NCI-H1436 (cell line): ENCODE measurements at places on chromosomes 5 and 9.
A peak's percentile ranks its signal among the peaks of the same experiment; 100 is the strongest.

- DNase-seq: no peak
Observed at GRCh38 chr5:177523711-177524538, 7.2 kb upstream of the DDX41 start.

GRCh38 chr9:137679249-137679648, 60.4 kb downstream of the EHMT1 start:
- DNase-seq: no peak

DNA sequence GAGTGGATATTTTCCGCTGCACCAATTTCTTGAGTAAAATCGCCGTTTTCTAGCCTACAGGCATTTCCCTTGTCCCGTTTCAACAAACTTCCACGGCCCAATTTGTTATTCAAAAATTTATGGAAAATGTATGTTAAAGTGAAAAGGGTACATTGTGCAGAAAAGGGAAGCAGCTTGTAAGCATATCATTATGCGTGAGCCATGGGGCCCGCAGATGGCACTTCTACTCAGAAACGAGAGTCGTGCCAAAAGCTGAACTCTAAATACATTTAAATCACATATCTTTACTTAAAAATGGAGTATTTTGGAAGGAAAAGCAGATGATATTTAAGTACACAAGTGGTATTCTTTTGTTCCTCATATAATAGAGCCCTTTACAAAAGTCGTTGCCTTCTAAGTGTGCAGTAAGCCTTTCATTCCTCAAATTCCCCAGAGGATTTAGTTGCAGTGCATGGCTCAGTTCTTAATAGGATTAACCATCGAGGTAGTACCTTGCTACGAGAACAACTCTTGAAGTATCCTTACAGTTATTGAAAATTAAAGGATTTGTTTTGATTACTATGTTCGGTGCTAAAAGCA, 1227.2 kb upstream of the WWC1 start:
- no peak for DNase-seq

DNA sequence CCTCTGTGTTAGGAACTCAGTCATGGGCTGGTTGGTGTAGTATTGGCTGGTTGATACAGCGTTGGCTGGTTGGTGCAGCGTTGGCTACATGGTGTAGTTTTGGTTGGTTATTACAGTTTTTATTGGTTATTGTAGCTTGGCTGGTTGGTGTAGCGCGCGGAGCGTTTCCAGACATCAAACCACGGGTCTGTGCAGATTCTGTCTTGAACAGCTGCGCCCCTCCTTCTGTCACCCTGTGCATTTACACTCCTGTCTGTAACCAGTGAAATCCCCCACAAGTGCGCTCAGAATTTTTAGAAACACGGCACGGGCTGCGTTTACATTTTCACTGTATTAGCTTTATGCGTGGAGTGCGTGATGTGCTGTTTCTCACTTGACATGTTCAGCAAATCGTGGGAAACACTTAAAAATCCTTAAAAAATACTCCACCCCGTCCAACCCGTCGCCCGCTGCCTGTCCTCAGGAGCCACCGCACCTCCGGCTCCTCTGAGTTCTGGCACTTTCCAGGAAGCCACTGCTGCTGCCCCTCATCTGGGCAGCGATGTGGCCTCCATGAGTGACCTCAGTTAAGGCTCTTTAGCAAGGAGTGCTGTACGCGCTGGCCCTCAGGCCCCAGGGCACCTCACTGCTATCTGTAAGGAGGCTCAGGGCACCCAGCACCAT, 20.8 kb downstream of the NKD2 start:
- no peak for DNase-seq

DNA sequence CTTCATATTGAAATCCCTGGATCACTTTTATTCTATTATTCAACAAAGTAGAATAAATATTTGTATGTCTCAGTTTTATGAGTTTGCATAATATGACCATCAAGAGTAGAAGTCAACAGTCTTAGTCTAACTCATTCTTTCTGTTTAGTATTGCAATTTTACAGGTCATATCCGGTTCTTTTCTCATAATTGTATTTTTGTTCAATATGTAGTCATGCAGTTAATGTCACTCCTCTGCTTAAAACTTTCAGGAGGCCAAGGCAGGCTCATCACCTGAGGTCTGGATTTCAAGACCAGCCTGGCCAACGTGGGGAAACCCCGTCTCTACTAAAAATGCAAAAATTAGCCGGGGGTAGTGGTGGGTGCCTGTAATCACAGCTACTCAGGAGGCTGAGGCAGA, 148.4 kb upstream of the TRPM3 start:
- no peak for DNase-seq

GRCh38 chr9:83469722-83470121, 68.5 kb downstream of the FRMD3 start:
- no peak for DNase-seq

GRCh38 chr5:82793808-82794419, 283.3 kb downstream of the TMEM167A start:
- DNase-seq: no peak

DNA sequence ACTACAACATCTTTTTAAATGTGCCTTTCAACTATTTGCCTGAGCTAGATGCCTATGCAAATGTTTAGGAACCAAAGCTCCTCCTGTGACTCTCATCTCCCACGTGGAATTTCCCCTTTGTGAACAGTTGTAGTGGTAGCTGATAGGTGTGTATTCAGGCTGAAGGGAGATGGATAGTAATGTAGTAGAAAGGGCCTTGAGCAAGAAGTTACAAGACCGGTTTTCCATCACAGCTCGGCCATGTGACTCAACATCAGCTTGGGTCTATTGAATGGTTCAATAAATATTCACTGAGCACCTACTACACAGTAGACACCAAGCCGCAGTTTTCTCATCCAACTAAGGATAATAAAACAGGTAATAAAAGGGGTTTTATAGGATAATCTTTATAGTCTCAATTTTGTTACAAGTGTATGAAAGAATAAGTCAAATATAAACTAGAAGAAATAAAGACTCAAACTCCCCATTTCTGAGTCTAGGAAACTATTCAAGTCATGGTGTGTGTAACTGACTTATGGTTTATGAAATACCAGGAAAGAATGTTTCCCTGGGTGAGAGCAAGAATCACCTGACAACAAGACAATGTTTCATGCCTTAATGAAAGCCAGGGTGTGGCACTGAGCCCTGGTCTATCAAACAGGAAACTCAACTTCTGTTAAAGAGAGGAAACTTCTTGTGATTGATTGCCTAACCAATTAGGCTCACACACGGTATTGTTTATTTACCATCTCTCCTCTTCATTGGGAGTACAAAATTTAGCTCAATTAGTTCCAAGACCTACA, 187.1 kb upstream of the SPEF2 start:
- DNase-seq: no peak

GRCh38 chr5:52893105-52893504, 96.0 kb upstream of the ITGA2 start:
- no peak for DNase-seq

DNA sequence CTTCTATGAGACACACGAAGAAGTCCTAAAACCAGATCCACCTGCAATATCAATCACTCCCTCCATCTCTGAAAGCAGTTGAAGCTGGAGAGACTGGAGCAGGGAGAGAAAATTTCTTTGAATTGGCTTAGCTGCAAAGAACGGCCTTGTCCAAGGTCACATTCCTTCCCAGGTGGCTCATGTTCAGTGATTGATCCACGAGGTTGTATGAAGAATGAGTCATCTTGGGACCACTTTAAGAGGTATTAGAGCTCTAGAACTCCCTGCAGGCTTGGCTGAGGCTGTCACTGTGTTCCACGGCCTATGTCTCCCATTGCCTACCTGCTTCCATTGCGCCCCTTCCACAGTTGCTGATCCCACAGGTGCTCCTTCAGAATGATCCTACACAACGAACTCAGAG, 68.2 kb downstream of the HMHB1 start:
- DNase-seq: no peak

- DNase-seq: no peak
Observed at GRCh38 chr9:82124090-82124489, 135.5 kb downstream of the SPATA31D1 start.

DNA sequence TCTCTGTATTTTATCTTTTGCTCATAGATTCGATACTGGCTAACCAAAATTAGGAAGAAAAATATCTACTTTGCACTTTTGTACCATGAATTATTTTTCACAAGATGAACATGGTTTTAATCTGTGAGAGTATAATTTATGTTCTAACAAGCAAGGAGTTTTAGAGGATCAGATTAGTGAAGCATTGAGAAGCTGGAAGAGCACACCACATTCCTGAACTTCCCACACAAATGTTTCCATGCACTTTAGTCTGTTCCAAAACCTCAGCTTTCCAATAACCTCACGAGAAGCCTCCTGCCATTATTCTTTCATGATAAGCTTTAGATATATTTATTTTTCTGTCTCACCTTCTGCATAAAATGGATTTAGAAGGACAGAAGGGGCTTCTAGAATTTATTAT, 98.7 kb upstream of the MPDZ start:
- DNase-seq: no peak

- no peak for DNase-seq
Observed at GRCh38 chr5:79560771-79561524, 47.0 kb upstream of the HOMER1 start.

DNA sequence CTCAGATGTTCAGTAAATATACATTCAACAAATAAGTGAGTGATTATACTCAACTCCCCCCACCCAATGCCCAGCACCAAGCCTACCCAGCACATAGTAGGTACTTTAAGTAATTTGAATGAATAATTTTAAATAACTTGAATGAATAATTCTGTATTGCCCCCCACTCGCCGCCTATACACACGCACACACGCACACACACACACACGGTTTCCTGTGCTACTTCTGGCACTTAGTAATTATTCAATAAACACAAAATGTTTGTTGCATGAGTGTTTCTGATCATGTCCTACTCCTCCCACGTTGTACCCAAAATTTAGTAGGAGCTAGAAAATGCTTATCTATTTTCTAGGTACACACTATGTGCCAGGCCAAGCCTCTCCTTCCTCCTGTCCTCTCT, 16.2 kb downstream of the PCDH12 start:
- no peak for DNase-seq

- DNase-seq: peak; percentile 56
Observed at GRCh38 chr9:2180154-2180553, 165.0 kb downstream of the SMARCA2 start.

- DNase-seq: no peak
Observed at GRCh38 chr5:149667084-149667828, 62.9 kb upstream of the PPARGC1B start.

GRCh38 chr5:36887532-36887931, 11.0 kb downstream of the NIPBL start:
- no peak for DNase-seq

DNA sequence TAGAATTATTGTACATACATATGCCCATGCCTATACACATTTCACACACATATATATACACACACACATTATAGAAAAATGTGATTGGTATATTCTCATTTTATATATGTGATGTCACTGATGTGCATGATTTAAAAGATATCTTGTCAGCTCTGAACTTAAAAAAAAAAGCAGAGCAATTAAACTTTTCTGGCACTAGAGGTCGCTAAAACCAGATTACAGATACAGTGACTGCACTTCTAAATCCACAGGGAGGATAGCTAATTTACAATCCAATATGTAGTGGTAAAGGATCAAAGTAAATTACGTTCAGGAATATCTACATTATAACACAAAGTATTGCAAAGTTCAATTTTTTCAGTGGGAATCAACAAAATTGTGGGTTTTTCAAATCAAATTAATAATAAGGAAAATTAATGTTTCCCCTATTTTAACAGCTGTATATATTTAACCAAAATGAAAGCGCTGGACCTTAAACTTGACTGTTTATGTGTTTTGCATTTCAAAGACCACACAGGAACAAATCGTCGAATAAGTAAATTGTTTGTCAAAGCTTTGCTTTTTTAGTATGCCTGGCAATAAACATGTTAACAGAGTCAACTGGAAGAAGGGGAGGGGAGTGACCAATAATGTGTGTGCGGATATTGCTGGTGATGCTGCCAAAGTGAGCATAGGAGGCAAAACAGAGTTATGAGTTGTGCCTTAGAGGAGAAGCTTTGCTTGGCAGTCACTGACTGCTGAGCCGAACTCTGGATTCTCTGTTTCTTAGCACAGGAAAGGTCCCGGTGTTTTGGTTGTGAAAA, 1201.4 kb upstream of the C9orf72 start:
- peak; percentile 31 for DNase-seq

GRCh38 chr5:21806943-21807342, 1046.2 kb downstream of the CDH12 start:
- no peak for DNase-seq

- no peak for DNase-seq
Observed at GRCh38 chr9:101073122-101073521, 44.6 kb downstream of the PLPPR1 start.

DNA sequence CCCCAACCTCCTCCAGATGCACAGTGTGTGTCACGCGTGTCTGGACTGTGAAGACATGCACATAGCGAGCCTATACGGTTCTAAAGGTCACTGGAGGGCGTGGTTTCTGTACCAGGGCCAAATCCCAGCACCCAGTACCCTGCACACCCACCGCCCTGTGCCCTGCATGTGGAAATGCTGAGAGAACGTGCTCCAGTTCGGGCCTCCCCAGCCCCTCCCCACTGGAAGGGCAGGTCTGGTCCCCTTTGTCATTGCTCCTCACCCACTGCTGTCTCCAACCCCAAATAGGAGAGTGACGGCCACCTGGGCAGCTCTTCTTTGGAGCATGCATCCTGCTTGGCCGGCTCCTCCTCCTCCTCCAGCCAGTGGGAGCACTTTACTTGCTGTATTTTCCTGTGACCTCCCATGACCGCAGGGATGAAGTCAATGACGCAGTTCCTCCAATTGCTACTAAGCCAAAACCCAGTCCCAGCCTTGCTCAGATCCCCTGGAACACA, 116.7 kb downstream of the WNK2 start:
- no peak for DNase-seq

DNA sequence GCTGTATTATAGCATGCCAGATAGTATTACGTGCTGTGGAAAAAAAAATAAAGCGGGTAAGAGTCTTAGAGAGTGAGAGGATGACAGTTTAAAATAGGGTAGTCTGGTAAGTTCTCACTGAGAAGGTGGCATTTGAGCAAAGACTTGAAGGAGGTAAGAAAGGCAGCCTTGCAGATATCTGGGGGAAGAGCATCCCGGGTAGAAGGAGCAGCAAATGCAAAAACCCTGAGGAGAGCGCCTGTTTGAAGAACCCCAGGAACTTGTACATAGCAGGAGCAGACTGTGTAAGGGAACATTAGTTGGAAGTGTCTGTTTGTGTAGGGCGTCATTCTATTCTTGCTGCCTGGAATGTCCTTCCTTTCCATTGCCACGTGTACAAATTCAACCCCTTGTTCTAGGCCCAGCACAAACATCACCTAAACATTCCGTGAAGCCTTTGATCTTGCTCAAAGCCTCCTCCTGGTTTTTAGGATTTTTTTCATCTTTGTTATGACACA, 2.6 kb downstream of the AP3S1 start:
- no peak for DNase-seq

- peak; percentile 43 for DNase-seq
Observed at GRCh38 chr9:70484232-70485130, 70.0 kb upstream of the KLF9 start.

- no peak for DNase-seq
Observed at GRCh38 chr5:148202531-148203203, at the start of gene SPINK6. TSS of gene SPINK6 (plus strand) at chr5:148203042. CDS start at chr5:148203097, 55 bp downstream.

GRCh38 chr5:149745212-149745942, 15.3 kb downstream of the PPARGC1B start:
- no peak for DNase-seq

DNA sequence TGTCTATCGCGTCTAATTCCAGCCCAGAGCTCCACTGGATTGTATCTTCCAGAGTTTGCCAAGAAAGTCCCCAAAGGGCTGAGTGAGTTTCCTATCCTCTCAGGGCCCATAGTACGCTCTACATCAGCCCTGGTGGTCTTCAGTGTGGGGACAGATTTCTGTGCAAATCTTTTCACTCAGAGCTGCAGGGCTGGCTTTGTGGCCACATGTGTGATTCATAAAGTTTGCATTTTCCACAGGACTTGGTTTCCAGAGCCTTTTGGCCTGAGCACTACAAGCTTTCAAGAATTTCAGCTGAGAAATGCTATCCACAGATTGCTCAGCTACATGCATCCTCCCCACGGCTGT, 76.7 kb upstream of the CXCL14 start:
- no peak for DNase-seq
